ENCODE measurements at places on chromosomes 4 and X.
A peak's percentile ranks its signal among the peaks of the same experiment; 100 is the strongest.

- DNase-seq, result no peak
These were observed 170.4 kb upstream of the CASK start for GRCh38 chrX:42093756-42094155.

DNA sequence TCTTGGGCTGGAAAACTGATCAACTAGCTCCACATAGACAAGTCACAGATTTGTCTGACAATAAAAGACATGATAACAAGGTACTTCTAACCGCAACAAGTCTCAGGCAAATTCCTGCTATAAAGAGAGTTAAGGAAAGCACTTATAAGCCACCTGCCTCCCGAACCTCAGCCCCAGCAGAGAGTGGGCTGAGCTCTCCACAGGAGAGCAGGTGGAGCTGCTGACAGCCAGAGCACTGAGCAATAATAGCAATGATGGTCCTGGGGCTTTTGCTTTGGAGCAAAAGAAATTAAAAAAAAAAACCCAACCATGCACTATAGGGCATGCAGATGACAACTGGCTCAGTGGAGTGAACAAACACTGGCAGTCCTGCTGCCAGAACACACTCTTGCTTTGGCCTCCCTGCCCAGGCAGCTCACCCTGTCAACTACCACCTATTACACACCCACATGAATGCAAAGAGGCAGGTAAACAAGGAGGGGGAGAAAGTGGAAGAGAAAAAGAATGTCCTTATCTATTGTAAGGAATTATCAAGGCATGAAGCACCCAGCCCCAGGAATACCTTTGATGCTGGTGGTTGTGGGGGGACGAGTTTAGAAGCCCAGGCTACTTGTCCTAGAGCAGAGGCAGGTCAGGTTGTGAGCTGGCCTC is 135.8 kb upstream of the DGKK start:
- DNase-seq, result no peak

DNA sequence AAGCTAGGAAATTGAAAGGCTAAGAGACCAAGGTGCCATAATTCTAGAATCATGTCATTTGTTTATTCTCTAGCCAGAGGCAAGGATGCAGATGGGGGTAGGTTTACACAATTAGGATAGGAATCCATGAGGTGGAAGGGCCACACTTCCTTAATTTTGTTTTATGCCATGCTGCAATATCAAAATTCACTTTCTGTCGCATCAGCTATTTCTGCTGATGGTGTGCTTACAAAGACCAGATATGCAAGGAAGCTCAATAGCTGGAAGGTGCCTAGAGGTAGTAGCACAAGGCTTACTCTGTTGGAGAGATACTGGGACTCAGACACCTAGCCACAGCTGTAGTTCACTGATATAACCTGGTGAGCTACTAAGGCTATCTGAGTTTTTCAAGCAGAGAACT is 328.5 kb downstream of the ADGRL3 start:
- DNase-seq, result no peak

GRCh38 chrX:140711894-140712293 is 2.3 kb downstream of the LINC00632 start:
- DNase-seq, result no peak

- no peak for DNase-seq
These were observed 98.8 kb upstream of the CASK start for GRCh38 chrX:42022158-42022557.

GRCh38 chr4:65392488-65392887 is 277.8 kb downstream of the EPHA5 start:
- no peak for DNase-seq

GRCh38 chr4:170001011-170001744 is 25.0 kb downstream of the MFAP3L start:
- no peak for DNase-seq

GRCh38 chr4:16437836-16438235 is 211.6 kb upstream of the TAPT1 start:
- DNase-seq, result peak; percentile 71

DNA sequence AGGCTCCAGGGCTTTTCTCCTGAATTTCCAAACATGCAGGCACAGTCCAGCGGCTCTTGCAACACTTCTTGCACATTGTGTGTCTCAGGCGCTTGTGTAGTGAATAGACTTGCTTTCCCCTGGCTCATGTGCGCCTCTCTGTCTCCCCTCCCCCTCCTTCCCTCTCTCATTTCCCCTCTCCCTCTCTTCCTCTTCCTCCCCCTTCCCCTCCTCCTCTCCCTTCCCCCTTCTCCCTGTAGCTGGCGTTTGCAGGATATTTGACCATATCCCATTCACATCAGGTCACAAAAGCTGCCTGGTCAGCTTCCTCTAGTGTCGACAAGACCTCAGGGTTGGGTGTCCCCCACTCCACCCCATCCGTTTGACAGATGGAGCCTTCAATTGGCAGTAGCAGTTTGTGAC is 2.4 kb downstream of the CHST7 start:
- DNase-seq, result no peak

DNA sequence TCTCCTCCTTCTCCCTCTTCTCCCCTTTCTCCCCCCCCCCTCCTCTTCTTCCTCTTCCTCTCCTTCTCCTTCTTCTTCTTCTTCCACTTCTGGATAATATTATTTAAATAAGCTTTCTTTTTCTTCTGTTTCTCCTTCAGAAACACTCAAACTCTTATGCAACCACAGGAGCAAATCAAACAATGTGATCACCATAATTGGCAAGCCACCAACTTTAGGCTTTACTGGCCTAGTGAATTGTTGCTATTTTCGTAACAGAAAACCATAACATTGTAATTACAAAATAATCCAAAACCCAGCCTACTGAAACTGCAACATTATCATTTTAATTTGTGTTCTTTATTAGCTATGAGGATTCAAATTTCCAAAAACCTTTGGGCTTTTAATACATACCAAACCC is 14.3 kb downstream of the DCAF8L1 start:
- peak; percentile 13 for DNase-seq

GRCh38 chr4:95850161-95850560 is 10.3 kb downstream of the PDHA2 start:
- DNase-seq, result no peak

GRCh38 chr4:48141048-48141447 is 7.0 kb upstream of the TXK start:
- DNase-seq, result peak; percentile 50

DNA sequence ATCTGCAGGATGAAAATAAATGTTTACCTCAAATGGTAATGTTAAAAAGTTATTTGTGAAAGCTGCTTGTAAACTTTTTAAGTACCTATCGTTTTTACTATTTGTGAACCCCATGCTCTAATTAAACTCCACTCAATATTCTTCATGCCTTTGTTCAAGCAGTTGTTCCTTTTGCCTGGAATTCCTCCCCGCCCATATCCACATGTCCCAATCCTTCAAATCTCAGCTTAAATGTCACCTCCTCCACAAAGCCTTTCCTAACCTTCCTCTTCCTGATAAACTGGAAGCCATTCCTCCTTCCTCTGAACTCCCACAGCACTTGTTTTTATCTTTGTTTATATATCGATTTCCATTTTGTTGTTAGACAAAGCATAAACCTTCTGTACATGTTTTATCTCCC is 2.4 kb downstream of the MORC4 start:
- DNase-seq, result no peak

DNA sequence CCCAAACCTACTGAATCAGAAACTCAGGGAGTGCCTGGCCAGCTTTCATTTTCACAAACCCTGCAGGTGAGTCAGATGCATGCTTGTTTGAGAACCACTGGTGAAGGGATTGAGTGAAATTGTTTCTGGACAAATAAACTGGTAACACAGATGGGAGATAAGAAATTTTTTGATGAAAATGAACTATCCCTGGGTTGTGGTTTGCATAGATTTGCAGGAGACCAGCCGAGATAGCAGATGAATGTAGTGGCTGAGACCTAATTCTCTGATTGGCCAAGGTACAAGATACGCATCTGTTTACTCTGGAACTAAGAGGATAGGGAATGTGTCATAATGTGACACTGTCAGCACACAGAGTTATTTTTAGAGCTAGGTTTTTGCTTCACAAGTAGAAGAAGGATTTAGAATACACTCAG is 117.8 kb upstream of the NOCT start:
- DNase-seq, result peak; percentile 81

DNA sequence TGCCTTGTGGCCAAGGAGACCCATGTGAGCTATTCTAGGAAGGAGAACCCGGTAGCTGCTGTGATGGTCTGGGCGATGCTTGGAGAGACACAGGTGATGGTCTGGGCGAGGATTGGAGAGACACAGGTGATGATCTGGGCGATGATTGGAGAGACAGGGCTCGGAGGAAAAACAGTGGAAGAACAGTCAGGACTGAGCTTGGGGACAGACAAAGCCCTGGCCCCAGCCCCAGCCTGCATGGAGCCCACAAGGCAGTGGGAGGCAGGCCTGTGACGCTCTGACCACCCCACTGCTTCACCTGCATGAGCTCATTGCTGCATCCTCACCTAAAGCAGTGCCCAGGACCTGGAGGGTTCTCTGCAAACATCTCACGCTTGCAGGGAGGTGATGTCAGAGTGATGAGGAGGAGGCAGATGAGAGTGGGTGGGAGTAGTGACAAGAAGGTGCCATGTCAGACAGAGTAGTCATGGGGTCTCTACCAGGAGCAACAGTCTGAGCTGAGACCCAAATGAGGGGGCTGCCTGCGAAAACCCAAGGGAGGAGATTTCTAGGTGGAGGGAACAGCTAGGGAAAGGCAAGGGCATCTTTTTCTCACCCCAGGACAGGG is 35.9 kb upstream of the PSAPL1 start:
- DNase-seq, result no peak

GRCh38 chr4:16079046-16079445 is 4.8 kb downstream of the PROM1 start:
- no peak for DNase-seq

DNA sequence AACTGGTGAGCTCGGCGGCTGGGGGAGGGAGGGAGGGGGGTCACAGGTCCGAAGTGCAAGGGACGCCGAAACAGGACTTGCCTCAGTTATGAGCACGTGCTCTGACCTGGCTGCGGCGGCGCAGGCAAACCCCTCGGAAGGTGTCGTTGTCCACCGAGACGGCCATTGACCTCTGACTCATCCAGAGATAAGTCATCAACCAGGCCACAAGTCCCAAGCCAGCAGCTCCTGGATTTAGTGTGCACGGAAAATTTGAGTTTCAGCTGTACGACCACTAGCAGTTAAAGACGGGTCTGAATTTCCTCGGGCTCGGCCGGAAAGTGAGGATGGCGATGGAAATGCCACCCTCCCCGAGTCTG is 674 bp downstream of the SH3D19 start:
- peak; percentile 58 for DNase-seq

DNA sequence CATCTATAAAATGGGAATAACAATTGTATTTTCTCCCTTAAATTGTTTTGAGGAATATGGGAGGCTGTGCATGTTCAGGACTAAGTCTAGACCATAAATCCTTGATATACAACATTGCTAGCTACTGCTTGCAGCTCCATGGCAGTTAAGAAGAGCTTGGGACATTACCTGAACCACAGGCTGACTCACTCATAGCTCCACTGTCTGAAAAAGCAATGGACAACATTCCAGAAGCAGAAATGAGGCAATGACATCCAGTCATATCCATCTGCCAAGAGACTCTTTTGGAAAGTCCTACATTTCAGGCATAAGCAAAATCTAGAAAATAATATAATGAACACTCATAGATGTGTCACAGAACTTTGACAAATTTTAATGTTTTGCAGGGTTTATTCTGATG is 167.3 kb upstream of the LEF1 start:
- peak; percentile 68 for DNase-seq
